ENCODE measurements at places on chromosomes 13 and 19.

DNA sequence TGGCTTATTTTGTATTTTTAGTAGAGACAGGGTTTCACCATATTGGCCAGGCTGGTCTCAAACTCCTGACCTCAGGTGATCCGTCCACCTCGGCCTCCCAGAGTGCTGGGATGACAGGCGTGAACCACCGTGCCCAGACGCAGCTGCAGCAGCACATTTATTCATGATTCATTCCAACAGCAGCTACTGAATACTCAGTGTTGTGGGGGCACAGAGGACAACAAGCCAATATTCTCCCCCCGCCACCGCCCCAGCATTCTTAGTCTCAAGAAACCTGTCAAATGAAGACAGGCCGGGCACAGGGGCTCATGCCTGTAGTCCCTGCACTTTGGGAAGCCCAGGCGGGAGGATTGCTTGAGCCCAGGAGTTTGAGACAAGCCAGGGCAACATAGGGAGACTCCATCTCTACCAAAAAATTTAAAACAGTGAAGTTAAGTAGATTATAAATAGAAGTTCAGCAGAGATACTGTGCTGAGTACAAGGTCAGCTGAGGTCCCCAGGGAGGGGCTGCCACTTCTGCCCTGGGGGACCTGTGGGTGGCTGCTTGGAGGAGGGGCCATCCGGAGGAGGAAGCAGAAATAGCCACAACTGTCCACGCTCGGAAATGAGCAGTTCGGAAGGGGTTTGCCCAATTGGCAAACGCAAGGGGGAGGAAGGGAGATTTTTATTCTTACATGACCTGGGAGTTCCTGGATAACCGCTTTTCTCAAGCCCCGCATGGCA, 4.3 kb downstream of the DOT1L start:
- DNase-seq, result peak; percentile 50

- no peak for DNase-seq
Observed at GRCh38 chr19:31268751-31269383, 80.4 kb downstream of the TSHZ3 start.

- DNase-seq, result no peak
Observed at GRCh38 chr19:33436360-33437345, 63.1 kb downstream of the CEBPG start.

- no peak for DNase-seq
Observed at GRCh38 chr13:27006519-27007161, 165.0 kb downstream of the USP12 start.

- DNase-seq, result no peak
Observed at GRCh38 chr19:52270266-52270885, 989 bp downstream of the ZNF766 start.

- DNase-seq, result no peak
Observed at GRCh38 chr13:84377106-84377505, 494.8 kb upstream of the SLITRK1 start.

- no peak for DNase-seq
Observed at GRCh38 chr13:38514575-38514974, 164.9 kb downstream of the UFM1 start.

DNA sequence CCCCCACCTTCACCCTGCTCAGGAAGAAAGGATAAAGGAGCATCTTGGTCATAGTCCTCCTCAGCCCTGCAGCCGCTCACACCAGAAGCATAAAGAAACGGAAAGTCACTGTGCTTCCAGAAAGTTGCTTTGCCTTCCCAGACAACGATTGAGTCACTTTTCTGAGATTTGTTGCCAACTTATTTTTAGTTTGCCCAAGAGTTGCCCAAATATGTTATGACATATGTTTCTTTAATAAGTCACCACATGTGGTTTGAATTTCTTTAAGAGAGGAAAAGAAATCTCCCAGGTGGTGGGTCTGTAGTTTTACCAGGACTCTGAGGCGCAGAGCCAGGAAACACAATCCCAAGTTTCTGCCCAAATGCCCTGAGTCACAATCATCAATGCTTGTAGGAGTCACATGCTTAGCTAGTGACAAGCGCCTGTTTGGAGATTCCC, 63.4 kb upstream of the LRCH1 start:
- no peak for DNase-seq

DNA sequence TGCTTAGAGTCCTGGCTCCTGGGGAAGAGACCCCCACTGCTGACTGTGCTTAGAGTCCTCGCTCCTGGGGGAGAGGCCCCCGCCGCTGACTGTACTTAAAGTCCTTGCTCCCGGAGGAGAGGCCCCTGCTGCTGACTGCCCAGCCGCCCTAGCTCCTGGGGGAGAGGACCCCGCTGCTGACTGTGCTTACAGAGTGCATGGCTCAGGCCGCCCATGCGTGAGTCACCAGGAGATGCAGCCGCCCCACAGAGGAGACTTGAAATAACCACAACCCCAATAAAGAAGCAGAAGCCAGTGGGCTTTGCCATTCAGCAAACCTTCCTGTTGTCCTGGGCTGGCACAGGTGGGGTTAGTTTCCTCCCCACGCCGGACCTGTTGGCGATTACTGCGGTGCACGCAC, 79.2 kb upstream of the C13orf46 start:
- DNase-seq, result no peak

- peak; percentile 13 for DNase-seq
Observed at GRCh38 chr19:49331616-49332055, 3.6 kb upstream of the CD37 start.

DNA sequence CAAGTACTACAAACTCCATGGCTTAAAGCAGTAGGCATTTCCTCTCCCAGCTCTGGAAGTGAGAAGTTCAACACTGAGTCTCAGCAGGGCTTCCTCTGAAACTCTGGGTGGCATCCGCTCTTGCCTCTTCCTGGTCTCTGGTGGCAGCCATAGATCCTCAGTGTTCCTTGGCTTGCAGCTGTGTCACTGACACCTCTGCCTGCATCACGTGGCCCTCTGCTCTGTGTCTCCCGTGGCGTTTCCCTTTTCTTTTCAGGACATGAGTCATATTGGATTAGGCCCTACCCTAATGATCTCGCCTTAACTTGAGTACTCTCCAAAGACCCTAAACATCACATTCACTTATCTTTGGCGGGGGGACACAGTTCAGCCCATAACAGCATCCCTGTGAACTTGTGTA, 466.7 kb downstream of the MYO16 start:
- no peak for DNase-seq
